ENCODE measurements at places on chromosomes 13 and 19.

- DNase-seq = no peak
Observed at GRCh38 chr19:10271543-10272086, 695 bp downstream of the ICAM1 start.

GRCh38 chr19:46921071-46921470 lies 60.3 kb downstream of the ARHGAP35 start:
- no peak for DNase-seq

GRCh38 chr13:34412817-34413375 lies 529.2 kb upstream of the NBEA start:
- DNase-seq = no peak

DNA sequence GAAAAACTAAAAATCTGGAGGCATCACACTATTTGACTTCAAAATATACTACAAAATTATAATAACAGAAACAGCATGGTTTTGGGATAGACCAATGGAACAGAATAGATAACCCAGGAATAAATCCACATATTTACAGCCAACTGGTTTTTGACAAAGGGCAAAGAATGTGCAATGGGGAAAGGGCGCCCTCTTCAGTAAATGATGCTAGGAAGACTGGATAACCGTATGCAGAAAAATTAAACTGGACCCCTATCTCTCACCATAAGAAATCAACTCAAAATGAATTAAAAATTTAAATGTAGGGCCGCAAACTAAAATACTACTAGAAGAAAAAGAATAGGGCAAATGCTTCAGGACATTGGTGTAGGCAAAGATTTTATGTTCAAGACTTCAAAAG lies 440.5 kb upstream of the SGCG start:
- no peak for DNase-seq

DNA sequence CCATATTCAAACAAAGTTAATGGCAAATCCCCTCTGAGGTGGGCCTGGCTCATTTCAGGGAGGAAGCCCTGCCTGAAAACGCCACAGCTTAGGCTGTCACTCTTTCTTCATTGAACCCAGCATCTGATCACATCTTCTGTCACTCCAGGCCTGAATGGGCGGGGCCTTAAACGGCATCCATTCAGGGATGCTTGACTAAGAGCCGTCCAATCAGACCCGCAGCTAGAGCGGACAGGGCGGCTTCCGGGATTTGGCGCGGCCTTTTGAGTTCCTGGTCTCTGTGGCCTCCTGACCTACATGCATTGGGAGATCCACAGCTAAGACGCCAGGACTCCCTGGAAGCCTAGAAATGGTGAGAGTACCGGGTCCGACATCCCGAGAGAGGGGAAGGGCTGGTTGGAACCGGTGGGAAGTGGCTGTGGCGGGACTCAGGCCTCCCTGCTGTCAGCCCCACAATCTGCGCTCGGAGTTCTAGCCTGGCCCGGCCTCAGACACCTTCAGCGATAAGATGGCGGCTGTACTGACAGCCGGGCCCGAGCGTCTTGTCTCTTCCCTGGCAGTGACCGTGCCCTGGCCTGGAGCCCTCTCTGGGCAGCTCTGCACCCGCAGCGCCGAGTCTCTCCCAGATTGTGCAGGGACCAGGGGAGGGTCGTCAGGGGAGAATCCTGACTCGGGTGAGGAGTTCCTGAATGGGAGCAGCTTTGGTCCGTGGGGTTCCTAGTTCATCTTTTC lies at the start of gene ZNF723:
ZNF723 (plus strand) TSS at position 261 of the 732 bp plus-strand sequence; CDS start at position 350, 89 bp downstream.
- no peak for DNase-seq

DNA sequence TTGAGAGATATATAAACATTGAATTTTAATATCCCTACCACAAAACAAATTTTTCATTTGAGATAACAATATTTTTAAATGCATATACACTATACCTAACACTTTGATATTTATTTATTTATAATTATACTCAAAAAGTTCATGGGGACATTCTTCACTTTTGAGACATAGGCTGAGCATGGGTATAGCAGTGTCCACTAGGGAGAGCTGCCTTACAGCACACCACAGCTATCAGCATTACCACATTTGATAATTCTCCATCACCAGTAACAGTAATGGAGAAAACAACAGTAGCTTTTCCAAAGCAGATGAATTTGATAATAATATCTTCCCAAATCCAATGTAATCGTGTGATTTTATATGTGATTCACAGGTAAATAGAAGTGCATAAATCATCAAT lies 626.1 kb downstream of the DACH1 start:
- no peak for DNase-seq

- no peak for DNase-seq
Observed at GRCh38 chr13:30863231-30863630, 42.8 kb upstream of the MEDAG start.

DNA sequence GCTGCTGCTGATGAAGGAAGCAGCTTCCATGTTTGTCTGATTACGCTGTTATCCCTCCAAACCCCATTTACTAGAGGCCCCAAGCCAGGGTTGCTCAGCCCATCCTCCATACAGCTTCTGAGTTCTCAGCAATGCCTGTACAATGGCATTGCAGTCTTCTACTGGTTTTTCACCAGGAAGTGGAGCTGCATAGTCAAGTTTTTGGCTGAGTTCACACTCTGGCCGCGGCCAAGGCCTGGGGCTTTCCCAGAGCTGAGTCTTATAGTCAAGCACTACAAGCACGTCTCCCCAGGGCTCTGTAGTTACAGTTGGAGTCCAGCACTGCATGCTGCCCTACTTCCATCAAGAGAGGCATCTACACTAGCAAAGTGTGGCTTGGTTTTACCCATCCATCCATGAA lies 182.5 kb downstream of the POU4F1 start:
- no peak for DNase-seq

DNA sequence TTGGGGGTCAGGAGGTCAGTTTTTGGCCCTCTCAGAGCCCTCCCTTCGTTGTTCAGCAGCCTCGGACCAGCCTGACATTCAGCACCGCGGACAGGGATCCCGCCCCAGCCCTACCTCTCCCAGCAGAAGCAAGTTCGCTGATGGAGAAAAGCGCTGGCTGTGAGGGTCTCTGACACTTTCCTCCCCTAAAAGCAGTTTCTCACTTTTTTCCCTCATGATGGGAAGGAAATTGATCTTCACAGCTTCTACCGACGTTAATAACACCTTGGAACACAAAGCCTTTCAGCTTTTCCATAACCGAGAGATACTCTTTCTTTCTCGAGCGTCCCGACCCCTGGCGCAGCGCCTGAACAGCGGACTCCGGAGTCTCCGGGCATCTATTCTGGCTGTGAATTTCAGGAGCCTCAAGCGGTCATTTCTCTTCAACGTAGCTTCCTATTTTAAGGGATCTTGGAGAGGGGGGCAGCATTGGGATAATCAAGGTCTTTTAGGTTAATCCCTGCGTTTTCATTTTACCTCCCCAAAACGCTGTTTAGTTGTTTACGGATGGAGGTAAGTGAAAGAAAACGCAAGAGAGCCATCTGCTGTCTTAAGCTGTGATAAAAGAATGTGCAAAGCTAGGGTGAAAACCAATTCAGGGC lies 467.2 kb downstream of the ITGBL1 start:
- DNase-seq = no peak

- no peak for DNase-seq
Observed at GRCh38 chr13:82749551-82749950, 1132.7 kb downstream of the SLITRK1 start.

DNA sequence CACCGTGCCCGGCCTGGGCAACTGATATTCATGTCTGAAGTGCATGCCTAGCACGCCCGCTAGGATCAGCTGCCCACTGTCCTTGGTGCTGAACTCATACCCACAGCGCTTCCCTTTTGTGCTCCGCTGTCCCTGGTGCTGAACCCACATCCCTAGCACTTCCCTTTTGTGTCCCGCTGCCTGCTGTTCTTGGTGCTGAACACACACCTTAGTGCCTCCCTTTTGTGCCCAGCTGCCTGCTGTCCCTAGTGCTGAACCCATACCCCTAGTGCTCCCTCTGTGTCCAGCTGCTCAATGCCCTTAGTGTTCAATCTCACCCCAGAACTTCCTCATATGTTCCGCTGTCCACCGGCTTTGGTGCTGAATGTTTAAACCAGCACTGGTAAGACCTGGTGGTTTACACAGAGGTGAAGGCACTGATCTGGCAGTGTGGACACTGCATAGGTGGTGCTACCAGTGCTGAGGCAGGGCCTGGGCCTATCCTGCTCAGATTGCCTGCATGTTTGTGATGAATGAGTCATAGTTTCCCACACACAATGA lies 26.3 kb upstream of the SIGLEC11 start:
- DNase-seq = no peak

GRCh38 chr13:40420160-40420740 lies 246.2 kb downstream of the FOXO1 start:
- no peak for DNase-seq

DNA sequence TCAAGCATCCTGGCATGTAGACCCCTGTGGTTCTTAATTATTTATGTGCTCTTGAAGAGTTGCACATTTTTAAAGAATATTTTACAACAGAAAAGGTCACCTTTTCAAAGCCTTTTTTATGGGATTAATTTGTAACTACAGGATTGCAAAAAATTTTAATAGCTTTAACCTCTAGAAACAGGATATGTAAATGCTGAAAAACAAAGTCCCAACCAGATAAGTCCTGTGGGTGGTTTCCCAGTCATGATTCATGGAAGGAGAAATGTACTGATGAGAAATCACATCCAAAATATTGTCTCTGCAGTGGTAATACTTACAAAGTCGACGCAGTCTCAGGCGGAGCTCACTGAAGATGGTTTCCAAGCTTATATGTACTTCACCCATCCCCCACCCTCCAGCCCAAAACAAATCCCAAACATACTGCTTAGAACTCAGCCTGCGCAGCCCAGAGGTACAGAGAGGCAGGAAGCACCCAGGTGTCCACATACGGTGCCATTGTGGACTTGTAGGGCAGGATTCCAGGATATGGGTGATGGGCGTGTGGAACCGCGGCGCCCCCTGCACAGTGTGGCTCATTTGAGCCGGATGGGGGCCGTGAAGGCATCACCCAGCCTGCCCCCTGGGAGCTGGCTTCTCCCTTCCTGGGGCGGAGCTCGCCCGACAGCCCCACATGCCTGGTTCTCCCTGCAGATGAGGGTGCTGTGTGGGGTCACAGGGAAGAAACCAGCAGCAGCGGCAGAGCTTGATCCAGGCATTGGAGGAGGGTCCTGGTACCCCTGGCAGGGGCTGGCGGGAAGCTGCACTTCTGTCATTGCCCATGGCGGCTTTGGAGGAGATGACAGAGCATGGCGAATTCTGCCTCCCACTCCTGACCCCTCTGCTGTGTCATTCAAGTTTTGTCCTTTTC lies 101.2 kb downstream of the ATP11A start:
- no peak for DNase-seq

- DNase-seq = no peak
Observed at GRCh38 chr19:36331353-36332228, 47.4 kb downstream of the ZFP14 start.

- no peak for DNase-seq
Observed at GRCh38 chr19:47704024-47704423, 9.2 kb upstream of the EHD2 start.

GRCh38 chr13:112341976-112342735 lies 34.0 kb upstream of the SPACA7 start:
- DNase-seq = no peak

GRCh38 chr19:45404557-45405434 lies at the start of gene PPP1R13L:
TSS of gene PPP1R13L (minus strand) at chr19:45405069. CDS start at chr19:45398318, 6,751 bp downstream.
- no peak for DNase-seq

GRCh38 chr13:96636001-96636709 lies 358.1 kb downstream of the OXGR1 start:
- DNase-seq = no peak

- no peak for DNase-seq
Observed at GRCh38 chr13:43058318-43058674, 34.9 kb downstream of the DNAJC15 start.

DNA sequence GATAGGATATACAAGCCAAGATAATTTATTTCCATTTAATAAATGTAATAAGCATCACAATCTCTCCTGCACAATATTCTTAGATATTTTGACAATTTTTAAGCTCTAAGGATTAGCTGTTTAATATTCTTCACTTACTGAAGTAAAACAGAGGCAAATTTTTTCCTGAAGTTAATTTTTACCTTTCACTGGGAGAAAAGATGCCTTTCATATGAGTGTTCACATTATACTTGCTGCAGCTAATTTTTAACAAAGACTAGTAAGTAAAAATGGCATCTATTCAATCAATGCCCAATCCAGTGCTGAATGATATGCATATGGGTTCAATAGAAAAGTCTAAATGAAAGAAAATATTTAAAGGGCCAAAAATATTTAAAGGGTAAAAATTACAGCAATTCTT lies 377.2 kb upstream of the GPC6 start:
- DNase-seq = no peak

DNA sequence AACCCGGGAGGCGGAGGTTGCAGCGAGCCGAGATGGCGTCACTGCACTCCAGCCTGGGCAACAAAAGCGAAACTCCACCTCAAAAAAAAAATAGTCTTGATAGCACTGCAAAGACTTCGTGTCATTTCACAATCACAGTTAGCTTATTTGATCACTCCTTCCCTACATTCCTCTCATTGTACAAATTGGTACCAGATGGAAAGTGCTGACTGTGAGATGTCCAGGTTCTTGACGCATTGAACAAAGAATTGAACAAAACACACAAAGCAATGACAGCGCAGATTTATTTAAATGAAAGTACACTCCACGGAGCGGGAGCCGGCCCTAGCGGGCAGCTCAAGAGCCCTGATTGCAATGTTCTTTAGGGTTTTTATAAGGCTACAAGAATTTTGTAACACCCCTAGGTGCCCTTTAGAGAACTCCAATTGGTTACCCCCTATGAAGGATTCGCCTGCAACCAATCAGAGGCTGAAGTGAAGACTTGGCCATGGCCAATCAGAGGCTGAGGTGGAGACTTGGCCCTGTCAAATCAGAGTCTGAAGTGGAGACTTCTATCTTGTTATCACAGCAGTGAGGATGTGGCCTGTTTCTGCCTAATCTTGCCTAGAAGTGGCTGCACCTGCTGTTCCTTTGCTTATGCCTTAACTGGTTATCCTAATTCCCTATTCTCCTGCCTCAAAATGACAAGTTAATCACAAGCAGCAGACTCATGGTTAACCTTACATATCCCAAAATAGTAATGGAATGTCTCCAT lies 16.7 kb downstream of the ZNF556 start:
- DNase-seq = no peak
